ENCODE measurements at places on chromosomes 6 and 20. TPM values are rescaled to one million over a fixed set of nuclear protein-coding genes. Genes with fewer than 3 reads are reported as not detected.
A peak's percentile ranks its signal among the peaks of the same experiment; 100 is the strongest.

GRCh38 chr20:31842471-31843157, 2.8 kb downstream of the FOXS1 start:
- peak; percentile 60 for DNase-seq

DNA sequence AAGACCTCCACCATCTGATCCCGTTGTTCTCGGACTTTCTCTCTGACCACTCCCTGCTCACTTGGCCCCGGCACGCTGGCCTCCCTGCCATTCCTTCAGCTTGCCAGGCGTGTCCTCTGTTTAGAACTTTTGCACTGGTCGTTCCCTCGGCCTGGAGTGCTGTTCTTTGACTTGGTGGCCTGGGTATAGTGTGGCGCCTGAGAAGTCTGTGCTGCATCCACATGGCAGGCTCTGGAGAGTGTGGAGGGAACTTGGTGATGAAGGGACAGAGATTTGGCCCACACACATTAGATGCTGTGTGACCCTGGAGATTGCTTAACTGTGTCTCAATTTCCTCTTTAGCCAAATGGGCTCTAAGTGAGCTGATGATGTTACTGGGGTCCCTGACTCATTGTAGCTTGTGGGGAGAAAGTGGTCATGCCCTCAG, 13.0 kb upstream of the TGM2 start:
- no peak for DNase-seq

DNA sequence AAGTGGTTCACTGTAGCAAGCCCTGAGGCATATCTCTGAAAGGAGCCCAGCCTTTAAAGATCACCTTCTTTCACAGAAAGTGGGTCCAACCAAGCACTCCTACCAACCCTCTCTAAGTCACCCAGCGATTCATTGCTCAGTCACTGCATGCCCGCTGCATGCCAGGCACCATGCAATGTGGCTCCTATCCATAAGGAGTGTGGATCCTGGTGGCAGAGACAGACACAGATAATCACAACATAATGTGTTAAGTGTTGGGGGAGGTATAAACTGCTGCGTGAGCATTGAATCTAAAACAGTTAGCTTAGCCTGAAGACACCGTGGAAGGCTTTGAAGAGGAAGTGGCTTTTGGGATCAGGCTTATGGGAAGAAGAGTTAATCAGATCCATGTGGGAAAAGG, 659.5 kb downstream of the PTPRT start:
- no peak for DNase-seq

DNA sequence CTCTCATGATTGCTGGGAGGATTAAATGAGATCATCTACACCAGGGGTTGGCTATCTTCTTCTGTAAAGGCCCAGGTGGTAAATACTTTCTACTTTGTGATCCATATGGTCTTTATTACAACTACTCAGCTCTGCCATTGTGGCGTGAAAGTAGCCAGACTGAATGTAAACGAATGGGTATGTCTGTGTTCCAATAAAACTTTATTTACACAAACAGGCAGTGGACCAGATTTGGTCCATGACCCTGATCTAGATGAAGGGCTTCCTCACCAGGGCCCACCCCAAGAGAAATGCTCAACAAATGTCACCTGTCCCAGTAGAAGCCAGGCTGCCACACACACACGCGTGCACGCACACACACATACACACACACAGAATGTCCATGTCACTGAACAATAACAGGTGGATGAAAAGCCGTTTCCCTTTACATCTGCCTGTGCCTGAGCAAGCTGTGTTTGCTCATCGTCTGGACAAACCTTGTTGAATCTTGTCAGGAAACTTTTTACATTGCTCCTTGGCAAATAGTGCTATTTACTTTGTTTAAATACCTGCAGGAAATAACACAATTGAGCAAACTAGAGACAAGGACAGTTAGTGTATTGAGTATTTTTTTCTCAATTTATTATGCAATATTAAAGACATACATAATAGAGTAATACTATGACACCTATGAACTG, 114.3 kb downstream of the EYA2 start:
- DNase-seq, result no peak

DNA sequence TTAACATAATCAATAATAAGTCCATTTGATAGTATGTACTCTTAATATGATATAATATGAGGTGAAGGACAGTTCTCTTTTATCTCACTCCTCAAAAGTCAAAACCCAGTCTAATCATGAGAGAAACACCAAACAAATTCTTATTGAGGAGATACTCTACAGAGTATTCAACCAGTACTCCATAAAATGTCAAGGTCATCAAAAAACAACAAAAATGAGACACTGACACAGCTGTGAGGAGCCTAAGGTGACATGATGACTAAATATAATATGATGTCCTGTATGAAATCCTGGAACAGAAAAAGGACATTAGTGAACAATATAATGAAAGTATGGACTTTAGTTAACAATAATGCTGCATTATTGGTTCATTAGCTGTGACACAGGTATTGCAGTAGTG, 675.1 kb downstream of the HTR1B start:
- no peak for DNase-seq

DNA sequence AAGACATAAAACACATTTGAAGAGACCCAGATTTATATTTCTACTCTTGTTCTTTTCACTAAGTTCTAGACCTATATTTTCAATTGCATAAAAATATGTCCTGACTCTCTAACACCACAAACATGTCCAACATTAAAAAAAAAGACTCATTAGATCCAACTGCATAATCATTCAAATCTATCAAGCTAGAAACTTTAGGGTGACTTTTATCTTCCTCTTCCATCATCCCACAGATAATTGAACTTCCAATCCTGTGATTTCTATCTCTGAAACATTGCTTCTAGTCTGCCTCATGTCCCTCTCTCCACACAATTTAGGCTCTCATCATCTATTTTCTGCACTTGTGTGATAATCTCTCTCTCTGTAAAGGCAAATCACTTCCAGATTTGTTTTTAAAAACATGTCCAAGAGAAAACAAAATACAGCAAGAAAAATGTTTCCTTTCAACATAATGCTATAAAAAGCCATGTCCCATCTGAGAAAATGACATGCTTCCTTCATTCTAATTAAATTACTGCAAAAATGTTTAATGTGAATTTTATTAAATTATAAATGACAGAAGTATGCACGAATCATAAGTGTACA, 615.9 kb downstream of the RNF144B start:
- no peak for DNase-seq

GRCh38 chr6:40799296-40800140, 212.4 kb upstream of the LRFN2 start:
- no peak for DNase-seq

- peak; percentile 33 for DNase-seq
Observed at GRCh38 chr6:52834481-52834880, 6.1 kb downstream of the GSTA5 start.

GRCh38 chr6:133820208-133820607, 68.7 kb upstream of the TCF21 start:
- DNase-seq, result no peak

GRCh38 chr6:139500977-139501376, 126.5 kb upstream of the CITED2 start:
- DNase-seq, result no peak

DNA sequence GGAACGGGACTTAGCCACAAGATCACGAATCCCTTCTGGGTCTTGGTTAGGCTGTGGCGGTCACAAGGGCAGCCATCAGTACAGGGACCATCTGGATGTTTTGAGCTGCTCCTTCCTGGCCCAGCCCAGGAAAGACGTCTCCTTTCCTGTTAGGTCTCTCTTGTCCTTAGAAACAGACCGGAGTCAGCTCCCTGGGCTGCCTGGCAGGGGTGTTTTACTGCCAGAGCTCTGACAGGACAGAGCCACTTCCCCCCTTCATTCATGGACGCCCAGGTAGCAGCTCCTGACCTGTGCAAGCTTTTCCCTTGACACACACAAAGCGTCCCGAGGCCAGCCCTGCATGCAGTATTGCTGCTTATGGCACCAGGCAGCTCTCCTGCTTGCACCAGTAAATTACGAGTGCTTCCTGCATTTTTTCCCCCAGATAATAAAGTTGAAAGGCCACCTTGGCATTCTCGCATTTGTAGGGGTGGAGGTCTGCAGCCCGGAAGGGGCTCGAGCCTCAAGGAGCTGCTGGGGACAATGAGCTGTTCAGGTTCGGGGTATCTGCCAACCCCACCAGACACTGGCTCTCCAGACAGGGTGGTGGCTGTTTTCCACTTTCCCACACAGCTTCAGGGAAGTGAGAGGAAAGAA, 87.4 kb downstream of the NOL4L start:
- DNase-seq, result no peak

DNA sequence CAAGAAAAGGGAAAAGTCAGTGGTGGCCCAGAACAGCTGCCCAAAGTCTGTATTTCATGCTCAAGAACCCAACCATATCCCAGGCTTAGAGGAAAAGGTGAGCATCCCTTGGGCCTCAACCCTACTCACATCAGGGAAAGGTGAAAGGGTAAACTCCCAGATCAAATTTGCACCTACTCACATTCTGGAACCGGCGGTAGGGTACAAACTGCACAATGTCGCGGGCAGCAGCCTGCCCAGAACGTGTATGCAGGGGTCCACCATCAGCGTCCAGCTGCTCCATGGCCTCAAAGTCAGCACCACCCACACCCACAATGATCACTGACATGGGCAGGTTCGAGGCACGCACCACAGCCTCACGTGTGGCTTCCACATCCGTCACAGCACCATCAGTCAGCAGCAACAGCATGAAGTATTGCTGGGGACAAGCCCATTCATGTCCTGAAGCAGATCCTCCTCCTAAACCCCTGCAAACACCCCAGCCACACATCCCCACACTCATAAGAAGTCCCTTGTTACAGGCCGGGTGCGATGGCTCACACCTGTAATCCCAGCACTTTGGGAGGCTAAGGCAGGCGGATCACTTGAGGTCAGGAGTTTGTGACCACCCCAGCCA, 10.9 kb downstream of the SPAG4 start:
- DNase-seq, result no peak

DNA sequence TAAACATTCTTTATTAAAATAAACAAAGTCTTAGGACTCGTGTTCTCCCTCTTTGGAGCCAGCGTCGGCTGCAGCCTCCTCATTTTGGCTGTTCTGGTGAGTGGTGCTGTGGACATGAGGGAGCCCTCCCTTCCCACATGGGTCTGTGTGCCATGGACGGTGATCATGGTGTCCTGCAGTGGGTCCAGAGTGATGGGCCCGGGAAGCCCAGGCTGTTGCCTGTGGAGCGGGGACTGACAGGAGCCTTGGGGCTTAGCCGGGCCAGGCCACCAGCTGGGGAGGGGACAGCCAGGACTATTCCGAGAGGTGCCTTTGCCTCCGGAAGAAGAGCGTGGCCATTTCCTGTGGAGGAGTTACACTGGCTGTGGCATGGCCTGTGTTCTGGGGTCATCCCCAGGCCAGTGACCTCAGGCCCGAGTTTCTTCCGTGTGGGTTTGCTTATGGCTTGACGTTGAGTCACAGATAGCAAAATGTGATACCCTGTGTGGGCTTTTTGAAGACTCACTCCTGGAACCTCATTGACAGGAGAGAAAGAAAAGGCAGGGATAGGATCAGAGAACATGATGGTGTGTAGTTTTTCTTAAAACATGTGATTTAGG, 153.4 kb downstream of the DTNBP1 start:
- no peak for DNase-seq

DNA sequence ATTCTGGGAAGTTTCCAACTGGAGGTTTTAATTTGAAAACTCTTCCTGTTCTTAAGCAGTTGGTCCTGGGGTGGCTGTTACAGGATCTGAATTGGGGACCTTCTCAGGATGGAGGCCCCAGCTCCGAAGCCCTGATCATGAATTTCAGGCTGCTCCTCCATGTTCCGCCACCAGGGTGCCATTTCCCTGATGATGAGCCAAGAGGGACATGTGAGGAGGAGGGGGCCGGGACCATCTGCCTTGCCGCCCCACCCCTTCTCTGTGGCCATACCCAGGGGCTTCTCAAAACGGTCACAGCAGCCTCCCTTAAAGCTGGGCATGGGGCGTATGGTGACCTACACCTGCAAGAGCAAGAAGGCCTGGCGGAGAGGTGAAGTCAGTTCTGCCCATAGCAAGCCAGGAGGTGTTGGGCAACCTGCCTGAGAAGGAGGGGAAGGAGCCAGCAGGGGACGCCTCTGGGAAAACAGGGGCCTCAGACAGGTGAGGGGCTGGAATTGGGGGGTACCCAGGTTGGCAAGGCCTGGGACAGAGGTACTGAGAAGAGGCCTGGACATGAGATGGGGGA, 3.6 kb upstream of the BAK1 start:
- DNase-seq, result no peak

- no peak for DNase-seq
Observed at GRCh38 chr20:48822879-48823385, 4.9 kb downstream of the PREX1 start.

GRCh38 chr20:11564491-11564890, 353.2 kb upstream of the BTBD3 start:
- DNase-seq, result no peak

- DNase-seq, result no peak
Observed at GRCh38 chr6:90158936-90159335, 137.7 kb downstream of the BACH2 start.

GRCh38 chr6:52231406-52232127, 12.7 kb downstream of the IL17F start:
- DNase-seq, result no peak

- DNase-seq, result no peak
Observed at GRCh38 chr6:114101255-114101654, 130.3 kb upstream of the HDAC2 start.

DNA sequence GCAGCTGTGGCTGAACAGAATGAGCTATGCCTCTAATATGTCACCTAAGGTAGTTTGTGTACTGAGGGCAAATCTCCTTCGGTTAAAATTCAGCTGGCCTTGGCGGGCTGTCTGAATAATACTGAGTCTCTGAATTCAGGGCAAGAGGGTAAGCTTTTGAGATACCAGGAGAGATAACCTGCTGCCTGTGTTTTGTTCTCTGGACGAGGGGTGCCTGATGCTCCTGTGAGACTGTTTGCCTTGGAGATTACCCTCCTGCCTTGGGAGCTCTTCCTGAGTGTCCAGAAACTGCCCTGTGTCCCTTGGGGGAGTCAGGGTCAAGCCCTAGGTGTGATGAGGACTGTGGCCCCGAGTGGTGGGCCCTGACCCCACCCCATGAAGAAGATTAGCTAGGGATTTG, 282.9 kb downstream of the KIF16B start:
- no peak for DNase-seq

GRCh38 chr20:36303020-36303595, 3.0 kb upstream of the DLGAP4 start:
- DNase-seq, result no peak

Gene AIF1
- total RNA-seq, result not detected

Gene GGT7
- 17.3 TPM for total RNA-seq

Gene ENPP3
- 0.19 TPM for total RNA-seq

Gene ZNF165
- 0.48 TPM for total RNA-seq

Gene HLA-DPA1
- total RNA-seq, result 0.50 TPM

Gene FNDC1
- total RNA-seq, result 8.6 TPM

Gene MROH8
- 1.3 TPM for total RNA-seq

Gene NKAIN4
- total RNA-seq, result 162 TPM

Gene BPIFB4
- not detected for total RNA-seq

Gene PSMF1
- 133 TPM for total RNA-seq

Gene EYA2
- total RNA-seq, result 1.4 TPM

Gene PGC
- total RNA-seq, result not detected

Gene SLPI
- total RNA-seq, result not detected

Gene HLA-DQA1
- not detected for total RNA-seq

Gene C2
- 0.20 TPM for total RNA-seq

Gene NHLRC1
- not detected for total RNA-seq

Gene HLA-C
- total RNA-seq, result 786 TPM

Gene WFDC5
- not detected for total RNA-seq

Gene SEMG1
- not detected for total RNA-seq

Gene NRN1
- 1.0 TPM for total RNA-seq

Gene TUBB2B
- total RNA-seq, result 144 TPM

Gene AVP
- not detected for total RNA-seq

Gene KHDRBS2
- total RNA-seq, result not detected

Gene TRAPPC3L
- not detected for total RNA-seq

Gene C20orf141
- total RNA-seq, result not detected
